ENCODE measurements at places on chromosomes 2 and 18.

DNA sequence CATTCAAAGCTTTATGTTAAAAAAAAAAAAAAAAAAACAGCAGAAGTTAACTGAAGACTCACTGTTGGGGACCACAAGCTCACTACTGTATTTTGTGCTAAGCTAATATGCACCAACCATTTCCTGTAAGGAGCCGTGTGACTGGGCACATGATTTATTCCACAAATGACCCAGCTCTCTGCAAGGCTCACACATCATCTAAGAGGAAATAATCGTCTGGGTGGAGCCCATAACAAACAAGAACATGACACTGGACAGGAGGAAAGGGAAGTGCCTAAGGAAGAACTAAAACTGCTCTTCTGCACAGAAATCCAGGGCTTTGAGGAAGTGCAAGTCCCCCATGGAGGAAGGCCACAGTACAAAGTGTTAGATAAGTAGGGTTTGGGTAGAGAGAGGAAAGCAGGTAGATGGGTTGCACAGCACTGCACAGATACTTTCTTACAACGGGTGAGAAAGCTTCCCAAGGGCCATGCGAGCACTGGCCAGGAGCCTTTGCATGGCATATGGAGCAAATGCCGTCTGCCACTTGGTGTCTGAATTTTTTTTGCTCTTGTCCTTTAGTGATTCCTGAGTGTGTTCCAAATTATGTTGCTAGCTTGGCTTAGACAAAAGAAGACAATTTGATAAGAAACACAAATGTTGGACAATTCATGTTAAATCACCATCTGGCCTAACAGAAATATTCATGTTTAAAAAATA, 24.4 kb downstream of the NFE2L2 start:
- DNase-seq = no peak

- peak; percentile 79 for DNase-seq
Measured at GRCh38 chr2:238256594-238257104, 16.8 kb upstream of the HES6 start.

DNA sequence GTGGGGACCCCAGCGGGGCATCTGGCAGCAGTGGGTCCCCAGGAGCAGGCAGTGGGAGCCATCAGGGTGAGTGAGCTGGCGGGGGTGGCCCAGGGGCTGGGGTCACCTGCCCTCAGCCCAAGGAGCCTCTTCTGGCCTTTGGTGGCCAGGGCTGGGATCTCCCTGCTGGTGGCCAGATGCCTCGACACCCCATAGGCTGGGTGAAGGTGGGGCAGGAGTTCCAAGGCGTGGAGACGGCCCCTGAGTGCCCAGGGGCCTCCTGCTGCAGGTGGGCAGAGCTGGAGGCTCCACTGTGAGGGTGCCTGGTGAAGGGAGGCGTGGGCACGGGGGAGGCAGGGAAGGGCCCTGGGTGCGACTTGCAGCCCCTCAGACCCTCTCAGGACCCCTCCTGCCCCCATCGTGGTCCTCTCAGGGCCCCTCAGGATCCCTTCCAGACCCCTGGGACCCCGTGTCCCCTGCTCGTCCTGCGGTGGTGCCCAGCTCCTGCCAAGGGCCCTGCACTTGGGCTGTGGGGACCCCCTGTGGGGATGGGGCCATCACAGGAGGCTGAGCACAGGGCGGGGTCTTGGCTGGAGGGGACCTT, 5.0 kb upstream of the GPR35 start:
- no peak for DNase-seq

DNA sequence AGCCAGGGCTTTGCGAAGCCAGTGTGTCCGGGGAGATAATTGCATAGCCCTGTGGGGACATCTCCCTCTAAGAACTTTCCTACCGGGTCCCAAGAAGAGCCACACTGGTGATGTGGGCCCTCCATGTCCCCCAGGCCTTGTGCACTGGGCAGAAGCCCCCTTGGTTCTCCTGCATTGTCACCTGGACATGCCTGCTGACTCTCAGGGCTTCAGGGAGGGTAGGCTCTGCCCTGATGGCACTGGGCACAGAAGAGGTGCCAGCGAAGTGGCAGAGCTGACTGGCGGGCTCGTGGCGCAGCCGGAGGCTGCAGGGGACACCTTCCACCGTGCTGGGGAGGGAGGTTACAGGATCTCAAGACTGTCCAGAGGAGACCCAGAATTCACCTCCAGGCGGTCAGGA, 28.3 kb downstream of the GLI2 start:
- no peak for DNase-seq

GRCh38 chr2:145141981-145142380, 622.1 kb upstream of the ZEB2 start:
- no peak for DNase-seq

DNA sequence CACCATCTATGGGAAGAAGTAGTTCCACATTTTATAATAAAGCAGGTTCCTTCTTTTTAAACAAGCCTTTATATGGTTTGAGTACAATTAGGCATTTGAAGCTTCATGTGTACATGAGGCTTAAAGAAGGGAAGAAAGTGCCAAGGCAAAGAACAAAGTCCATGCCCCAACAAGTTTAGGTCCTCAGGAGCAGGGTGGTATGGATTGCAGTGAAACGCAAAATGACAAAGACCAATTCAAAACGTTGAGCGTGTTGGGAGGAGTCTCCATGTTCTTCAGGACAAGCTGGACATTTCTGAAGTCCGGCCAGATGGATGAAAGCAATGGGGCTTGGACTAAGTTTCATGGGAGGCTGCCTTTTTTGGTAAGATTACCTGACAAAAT, 78.8 kb upstream of the FZD5 start:
- DNase-seq = no peak

GRCh38 chr2:38978296-38978903, 88.7 kb downstream of the ARHGEF33 start:
- no peak for DNase-seq

- no peak for DNase-seq
Measured at GRCh38 chr2:111622859-111623258, 261.1 kb downstream of the ANAPC1 start.

DNA sequence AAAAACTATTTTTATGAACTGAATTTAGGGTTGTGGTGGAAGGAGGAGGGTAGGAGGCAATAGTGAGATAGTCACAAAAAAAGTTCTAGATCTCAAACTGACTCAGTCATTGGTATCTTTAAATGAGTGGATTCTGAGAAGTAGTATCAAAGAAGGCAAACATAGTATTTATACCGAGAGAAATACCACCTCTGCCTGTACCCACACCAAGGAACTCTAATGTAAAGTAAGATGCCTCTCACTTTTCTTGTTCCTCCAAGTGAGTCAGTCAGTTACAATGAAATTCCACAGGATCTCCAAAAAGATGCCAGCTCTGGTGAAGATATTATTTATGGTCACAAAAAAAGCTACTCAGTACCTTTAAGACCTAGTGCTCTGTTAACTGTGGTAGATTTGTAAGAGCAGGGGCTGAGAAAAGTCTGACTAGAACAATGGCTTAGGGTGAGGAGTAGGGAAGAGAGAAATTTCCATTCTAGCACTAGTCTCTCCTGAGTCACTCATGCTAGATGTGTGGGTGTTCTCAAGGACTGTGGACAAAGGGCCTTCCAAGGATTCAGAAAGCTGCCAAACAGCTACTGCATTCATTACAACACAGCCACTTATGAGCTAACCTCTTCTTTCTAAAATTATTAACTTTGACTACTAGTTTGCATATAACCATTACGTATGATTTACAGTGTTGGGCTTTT, 36.3 kb downstream of the YWHAQ start:
- DNase-seq = no peak

DNA sequence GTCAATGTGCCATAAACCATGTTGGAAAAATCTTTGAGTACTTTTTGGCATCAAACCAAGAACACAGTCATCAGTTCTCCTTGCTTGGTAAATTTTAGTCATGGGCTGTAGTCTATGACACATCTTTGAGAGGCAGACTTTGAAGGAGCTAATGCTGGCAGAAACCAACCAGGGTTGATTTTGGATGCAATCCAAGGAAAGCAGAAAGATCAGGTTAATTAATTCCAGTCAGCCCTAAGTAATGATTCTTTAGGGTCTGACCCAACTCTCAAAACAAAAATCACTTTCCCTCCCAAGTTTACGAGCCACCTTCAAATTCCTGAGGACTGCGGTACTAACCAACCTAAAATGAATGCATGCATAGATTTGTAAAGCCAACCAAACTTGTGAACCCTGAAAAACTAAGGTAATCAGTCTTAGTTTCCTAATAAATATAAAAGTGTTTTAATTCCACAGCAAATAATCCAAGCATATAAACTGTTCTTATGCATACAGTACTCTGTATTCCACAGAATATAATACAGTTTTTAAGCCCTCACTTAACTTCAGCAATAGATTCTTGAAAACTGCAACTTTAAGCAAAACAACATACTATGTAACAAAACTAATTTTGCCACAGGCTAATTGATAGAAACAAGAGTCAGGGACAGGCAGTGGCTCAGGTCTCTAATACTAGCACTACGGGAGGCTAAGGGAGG, 22.0 kb downstream of the AP1S3 start:
- DNase-seq = no peak

GRCh38 chr2:160516547-160517365, 23.1 kb upstream of the RBMS1 start:
- DNase-seq = peak; percentile 52

- DNase-seq = peak; percentile 55
Measured at GRCh38 chr2:102615620-102616436, 3.5 kb upstream of the SLC9A2 start.

DNA sequence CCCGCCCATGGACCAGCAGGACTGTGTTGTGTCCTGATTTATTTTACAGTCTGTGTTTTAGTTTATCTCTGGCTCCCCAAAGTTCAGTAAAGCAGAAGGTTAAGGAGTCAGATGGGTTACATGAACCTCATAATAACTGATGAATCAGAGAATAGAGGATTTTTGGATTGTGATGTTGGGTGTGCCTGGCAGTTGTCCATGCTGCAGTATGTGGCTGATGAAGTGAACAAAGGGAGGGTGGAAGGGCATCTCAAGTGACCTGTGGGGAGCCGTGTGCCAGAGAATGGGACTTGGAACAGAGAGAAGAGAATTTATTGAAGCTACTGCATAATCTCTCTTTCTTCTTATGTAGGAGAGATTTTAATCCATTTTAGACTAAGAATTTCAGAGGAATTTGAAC, 145.5 kb downstream of the MAP4K4 start:
- no peak for DNase-seq

GRCh38 chr2:25274868-25275574, 66.7 kb downstream of the DNMT3A start:
- peak; percentile 28 for DNase-seq

DNA sequence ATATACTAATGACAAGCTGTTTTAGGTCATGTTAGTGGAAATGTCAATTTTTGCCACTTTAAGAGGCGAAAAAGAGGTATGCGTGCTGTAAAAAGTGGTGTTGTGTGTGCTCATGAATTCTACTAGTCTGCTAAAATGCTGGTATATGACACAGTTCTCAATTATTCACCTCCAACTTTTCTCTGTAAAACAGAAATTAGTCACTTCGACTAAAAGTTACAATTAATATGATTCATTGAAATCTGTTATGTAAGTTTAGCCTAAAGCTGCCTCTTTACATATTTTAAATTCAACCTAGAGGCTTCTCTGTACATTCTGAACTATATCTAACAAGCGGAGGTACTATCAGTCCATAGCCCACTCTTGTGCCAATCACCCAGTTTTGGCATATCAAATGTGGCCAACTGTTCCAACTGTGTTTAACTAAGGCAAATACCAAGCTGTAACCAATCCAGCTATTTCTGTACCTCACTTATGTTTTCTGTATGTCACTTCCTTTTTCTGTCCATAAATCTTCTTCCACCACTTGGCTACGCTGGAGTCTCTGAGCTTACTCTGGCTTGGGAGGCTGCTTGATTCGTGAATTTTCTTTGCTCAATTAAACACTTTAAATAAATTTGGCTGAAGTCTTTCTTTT, 20.8 kb downstream of the BAZ2B start:
- no peak for DNase-seq

GRCh38 chr18:50034029-50034428, 160.9 kb downstream of the MYO5B start:
- DNase-seq = no peak

DNA sequence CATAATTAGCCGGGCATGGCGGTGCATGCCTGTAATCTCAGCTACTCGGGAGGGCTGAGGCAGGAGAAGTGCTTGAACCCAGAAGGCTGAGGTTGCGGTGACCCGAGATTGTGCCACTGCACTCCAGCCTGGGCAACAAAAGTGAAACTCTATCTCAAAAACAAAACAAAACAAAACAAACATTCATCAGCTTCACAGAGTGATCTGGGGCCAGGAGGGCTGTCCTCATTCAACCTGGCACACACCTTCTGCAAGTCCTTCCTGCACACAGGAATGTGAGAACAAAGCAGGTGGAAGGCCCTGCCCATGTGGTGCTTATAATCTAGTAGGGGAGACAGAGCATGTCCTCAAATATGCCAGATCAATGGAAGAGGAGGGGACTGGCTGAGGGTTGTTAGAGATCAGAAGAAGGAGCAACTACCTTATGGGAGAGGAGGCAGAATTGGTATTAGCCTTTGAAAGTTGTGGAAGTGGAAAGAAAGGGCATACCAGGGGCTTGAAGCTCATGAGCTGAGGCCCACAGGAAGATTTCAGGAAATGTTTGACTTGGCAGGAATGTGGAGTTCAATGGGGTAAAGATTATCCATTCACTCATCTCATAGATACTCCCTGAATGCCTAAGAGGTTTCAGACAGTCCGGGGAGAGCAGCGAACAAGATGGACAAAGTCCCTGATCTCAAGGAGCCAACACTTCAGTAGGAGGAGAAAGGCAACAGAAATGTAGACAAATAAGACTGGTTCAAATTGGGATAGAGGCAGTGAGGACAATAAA, 155.3 kb upstream of the SIX3 start:
- no peak for DNase-seq

- DNase-seq = no peak
Measured at GRCh38 chr2:160813506-160813858, 319.9 kb upstream of the RBMS1 start.

DNA sequence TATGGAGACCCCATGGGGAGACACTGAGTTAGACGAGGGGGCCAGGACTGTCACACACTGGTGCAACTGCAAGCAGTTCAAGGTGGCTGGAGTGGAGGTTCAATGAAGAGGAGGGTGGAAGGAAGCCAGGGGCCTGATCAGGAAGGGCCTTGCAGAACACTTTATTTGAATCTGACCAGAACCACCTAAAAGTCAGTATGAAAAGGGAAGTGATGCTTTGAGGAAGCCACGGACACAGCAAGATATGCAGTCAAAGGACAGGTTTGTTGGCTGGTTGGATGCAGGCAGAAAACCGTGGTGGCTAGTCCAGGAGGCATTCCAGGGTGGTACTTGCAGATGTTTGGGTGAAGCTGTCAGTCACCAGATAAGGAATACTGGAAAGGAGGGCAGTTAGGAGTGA, 3.5 kb upstream of the FAM124B start:
- DNase-seq = no peak

DNA sequence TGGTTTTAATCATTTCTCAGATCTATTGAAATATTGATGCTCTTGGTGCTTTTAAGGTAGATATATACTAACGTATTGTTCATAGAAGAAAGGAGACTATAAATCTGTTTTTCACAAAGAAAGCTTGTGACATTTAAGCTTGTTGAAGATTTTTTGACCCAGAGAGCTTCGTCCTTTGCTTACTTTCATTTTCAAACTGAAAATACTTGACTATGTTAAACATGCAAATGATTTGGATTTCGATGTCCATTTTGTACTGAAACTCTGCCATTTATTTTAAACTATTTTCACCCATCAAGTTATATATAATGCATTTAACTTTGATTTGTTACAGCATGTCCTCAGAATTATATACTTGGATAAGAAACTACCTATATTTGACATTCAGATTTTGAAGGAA, 85.2 kb downstream of the SLC4A10 start:
- DNase-seq = no peak

Data from activated T-cell treated with anti-CD3 and anti-CD28 coated beads, Interleukin-2, amount 50 U/mL, for 48 hours (primary cell).